Stimulated activated CD4-positive, alpha-beta T cell treated with anti-CD3 and anti-CD28 coated beads, Interleukin-1b, Interleukin-23, amount 100 ng/mL, for 1 hour (primary cell): ENCODE measurements at places on chromosomes 5 and 9.

DNA sequence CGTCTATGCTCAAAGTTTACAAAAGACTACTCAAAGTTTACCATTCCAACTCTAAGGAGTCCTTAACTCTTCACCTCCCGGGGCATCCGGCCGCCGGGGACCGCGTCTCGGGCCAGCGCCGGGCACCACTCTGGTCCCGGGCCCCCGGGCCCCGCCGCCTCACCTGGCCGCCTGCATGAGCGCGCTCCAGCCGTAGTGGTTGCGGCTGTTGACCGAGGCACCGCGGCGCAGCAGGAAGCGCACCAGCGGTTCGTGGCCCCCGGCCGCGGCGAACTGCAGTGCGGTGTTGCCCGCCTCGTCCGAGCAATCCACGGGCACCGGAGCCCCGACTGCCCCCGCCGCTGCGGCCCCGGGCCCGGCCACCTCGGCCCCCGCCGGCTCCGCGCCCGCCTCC is 388 bp downstream of the ANKS6 start:
- no peak for DNase-seq

- no peak for DNase-seq
Observed at GRCh38 chr5:138905541-138905940, 30.4 kb upstream of the LRRTM2 start.

- DNase-seq: no peak
Observed at GRCh38 chr9:113737517-113738271, 138.4 kb upstream of the ZNF618 start.

- DNase-seq: no peak
Observed at GRCh38 chr5:10538103-10538788, 25.6 kb upstream of the ANKRD33B start.

DNA sequence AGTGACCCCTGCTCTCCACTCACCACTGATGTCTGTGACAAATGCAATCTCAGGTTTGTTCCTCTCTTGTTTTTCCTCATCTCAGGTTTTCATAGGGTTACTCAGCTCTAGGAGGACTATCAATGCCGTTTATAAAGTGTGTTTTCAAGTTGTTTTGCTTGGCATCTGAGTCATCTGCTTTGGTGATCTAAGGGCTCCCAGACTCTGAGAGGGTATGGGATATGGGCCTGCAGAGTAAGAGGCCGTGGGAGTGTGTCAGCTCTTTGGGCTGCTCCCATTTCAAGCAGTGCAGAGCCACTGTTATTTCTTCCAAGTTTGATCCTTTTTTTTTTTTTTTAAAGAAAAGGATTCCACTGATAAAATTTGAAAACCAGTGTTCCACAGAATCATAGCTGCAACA is 46.3 kb downstream of the NNT start:
- no peak for DNase-seq

DNA sequence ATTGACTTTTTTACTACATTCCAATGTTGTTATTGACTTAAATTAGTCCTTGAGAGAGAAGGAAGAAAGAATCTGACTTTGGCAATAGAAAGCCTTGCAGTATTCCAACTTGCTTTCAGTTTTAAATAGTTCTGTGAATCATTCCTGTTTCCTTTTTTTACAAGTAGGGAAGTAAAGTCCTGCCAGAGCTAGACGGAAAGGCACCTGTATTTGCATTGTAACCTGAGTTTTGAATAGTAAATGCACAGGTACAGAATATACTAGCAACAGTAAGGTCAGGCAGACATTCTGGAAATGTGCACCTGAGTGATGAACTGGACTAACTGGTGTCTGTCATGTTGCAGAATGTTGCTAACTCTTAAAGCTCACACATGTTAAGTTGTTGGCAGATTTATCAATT is 100.9 kb downstream of the PRKACG start:
- DNase-seq: no peak

DNA sequence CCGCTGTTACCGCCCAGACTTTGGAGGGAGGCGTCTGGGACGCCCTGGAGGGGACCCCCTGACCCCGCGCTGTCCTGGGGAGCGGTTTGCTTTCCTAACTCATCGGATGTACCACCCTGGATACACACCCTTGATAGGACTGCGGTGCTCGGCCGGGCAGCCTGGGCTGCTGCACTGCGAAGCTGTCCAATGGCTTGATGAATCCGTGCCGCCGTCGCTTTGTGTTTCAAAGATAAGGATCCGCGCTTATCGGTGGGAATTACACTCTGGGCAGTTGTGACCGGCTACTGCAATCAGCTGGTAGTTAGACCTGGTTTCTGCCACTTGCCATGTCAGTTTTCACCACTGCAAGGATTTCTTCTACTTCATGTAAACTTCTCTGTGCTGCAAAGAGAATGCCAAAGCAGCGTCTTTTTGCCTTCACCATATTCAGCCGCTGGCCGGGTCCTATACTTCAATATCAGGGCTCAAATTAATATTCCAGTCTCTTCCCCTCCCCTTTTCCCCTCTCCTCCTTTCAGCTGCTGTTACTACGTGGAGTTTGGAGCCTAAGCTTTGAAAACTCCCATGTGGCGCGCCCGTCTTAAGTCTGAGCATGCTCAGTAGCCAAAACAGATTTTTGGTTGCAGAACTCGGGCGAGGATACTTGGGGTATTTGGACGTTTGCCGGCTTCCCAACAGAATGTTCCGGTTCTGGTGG is 727 bp downstream of the SMAD5 start:
- no peak for DNase-seq

DNA sequence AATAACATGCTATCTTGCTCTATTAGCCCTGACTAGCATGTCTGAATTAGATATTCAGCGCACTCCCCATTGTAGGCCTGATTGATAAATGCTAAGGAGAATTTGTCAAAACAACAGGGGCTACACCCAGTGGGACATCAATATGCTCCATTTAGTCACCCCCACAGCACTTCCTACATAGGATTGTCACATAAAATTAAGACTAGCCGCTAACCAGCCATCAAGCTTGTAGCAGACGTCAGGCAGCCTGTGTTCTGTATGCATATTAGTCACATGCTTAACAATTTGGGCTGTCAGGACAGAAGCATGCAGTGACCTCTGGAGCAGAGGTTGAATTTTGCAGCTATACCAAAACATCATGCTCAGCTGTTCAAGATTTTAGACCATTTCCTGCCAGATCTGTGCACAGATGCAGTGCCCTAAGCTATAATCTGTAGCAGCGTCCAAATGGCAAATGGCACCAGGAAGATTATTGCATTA is 197.4 kb upstream of the ISL1 start:
- no peak for DNase-seq

DNA sequence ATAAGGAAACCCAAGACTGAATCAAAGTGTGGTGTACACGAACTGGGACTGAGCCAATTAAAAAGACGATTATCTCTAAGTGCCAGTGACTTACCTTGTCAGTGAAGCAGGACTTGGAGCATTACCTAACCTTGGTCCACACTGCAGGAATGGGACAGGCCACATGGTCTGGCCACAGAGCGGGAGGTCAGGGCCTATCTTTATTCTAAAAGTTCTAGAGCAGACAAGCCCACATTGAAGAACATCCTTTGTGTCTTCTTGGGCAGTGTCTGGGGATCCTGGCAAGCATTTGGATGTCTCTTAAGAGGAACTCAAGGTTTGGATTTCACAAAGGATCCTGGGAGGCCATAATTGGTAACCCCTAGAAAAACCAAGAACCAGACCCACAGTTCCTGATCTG is 16.5 kb downstream of the SPRY4 start:
- no peak for DNase-seq

DNA sequence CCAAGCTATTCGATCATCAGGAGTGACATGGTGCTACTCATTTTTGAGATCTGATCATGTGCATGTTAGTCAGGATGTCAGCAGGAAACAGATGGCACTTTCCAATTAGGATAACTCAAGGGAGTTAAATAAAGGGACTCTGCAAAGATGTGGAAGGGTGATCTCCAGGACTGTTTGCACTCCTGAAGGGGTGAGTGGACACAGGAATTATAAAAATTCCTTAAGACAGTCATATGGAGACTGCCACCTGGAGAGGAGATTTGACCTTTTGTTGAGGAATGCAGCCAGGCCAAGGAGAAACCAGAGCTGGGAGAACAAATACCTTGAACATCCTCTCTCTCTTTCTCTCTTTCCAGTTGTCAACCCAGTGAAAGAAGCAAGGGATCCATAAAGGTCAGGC is 189.1 kb downstream of the GABRG2 start:
- no peak for DNase-seq

DNA sequence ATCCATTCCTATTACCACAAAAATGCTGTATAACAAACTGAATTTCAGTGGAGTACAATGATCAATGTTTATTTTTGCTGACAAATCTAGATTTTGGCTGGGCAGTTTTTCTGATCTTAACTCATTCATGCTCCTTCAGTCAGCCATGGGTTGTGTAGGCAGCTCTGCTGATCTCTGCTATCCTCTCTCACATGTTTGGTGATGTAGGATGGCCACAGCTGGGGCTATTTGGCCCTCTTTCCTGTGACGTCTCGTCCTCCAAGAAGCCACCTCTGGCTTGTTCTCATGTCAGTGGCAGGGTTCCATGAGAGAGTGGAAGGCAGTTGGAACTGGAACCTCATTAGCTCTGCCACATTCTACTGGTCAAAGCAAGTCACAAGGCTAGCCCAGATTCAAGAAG is 8.9 kb downstream of the NLN start:
- no peak for DNase-seq

- no peak for DNase-seq
Observed at GRCh38 chr5:174364676-174365075, 319.2 kb downstream of the NSG2 start.

DNA sequence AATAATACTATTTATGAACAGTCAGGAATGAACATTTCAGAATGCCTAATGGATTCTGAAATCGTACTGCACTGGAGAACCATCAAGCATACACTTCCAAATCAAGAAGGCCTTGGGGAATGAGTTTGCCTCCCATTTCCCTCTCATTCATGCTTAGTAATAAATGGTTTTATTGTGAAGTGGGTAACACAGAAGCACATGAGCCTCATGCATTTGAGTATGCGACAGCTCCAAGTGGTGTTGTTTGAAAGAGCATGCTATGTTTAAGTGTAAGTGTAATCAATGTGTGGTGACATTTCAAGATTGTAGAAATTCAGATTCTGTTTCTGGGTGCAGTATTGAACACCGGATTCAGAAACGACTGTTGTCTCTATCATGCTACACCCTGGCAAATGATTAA is 60.0 kb downstream of the SGCD start:
- DNase-seq: no peak

- no peak for DNase-seq
Observed at GRCh38 chr5:130206686-130207085, 302.4 kb downstream of the CHSY3 start.
